ENCODE measurements at places on chromosomes 4 and X. TPM values are rescaled to one million over a fixed set of nuclear protein-coding genes. Genes with fewer than 3 reads are reported as not detected.
A peak's percentile ranks its signal among the peaks of the same experiment; 100 is the strongest.

- peak; percentile 59 for DNase-seq
Measured at GRCh38 chrX:119654112-119654531, 38.8 kb downstream of the SEPTIN6 start.

- no peak for DNase-seq
Measured at GRCh38 chr4:7001271-7001670, 41.9 kb upstream of the TADA2B start.

GRCh38 chr4:42558156-42558555 lies 98.7 kb downstream of the ATP8A1 start:
- no peak for DNase-seq

DNA sequence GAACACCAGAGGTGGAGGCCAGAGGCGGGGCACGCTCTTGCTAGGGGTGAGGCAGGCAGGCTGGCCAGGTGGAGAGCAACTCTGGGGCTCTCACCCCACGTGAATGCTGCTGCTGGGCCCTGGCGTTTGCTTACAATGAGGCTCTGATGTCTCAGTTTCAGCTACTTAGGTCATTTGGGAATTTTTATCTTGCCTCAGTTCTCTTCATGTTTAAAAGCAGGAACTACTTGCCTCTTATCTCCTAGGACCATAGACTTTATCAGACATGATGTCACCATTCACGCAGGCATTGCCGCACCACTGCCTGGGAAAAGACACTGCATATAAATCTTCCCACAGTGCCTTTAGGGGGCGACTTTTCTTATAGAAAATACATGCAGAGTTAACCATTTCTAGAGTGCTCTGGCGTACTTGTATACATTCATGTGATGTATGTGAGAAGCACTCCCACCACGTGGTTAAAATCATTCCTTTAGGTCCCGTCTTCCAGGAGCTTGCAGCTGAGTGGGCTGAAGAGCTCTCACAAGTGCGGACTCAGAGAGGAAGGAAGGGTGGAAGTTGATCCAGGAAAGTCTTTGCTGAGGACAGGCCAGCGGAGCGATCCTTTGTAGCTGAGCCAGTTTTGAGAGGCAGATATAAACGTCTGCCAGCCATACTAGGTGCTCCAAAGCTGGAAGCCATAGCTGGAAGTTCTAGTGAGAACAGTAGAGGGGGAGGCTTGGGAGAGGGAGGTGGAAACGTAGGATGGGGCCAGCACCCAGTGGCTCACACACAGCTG lies 84.3 kb upstream of the CLDN34 start:
- no peak for DNase-seq

Gene SAP30
- 10.2 TPM for polyA plus RNA-seq

Gene ETDC
- polyA plus RNA-seq, result not detected

All from renal pelvis (tissue), 12 donors.